ENCODE measurements at places on chromosomes 3 and 15. TPM values are rescaled to one million over a fixed set of nuclear protein-coding genes. Genes with fewer than 3 reads are reported as not detected.

GP9 gene
- total RNA-seq, result not detected

LINGO1 gene
- total RNA-seq, result 0.32 TPM

PIGZ gene
- total RNA-seq, result 3.7 TPM

IGF1R gene
- total RNA-seq, result 21.2 TPM

GOLGA6L7 gene
- total RNA-seq, result not detected

ACTRT3 gene
- 1.6 TPM for total RNA-seq

REC114 gene
- total RNA-seq, result not detected

GRM7 gene
- total RNA-seq, result not detected

XIRP1 gene
- not detected for total RNA-seq
